CD4-positive, alpha-beta T cell treated with Interferon alpha-2 for 1 hour (primary cell): ENCODE measurements at places on chromosomes 5 and 9.
A peak's percentile ranks its signal among the peaks of the same experiment; 100 is the strongest.

DNA sequence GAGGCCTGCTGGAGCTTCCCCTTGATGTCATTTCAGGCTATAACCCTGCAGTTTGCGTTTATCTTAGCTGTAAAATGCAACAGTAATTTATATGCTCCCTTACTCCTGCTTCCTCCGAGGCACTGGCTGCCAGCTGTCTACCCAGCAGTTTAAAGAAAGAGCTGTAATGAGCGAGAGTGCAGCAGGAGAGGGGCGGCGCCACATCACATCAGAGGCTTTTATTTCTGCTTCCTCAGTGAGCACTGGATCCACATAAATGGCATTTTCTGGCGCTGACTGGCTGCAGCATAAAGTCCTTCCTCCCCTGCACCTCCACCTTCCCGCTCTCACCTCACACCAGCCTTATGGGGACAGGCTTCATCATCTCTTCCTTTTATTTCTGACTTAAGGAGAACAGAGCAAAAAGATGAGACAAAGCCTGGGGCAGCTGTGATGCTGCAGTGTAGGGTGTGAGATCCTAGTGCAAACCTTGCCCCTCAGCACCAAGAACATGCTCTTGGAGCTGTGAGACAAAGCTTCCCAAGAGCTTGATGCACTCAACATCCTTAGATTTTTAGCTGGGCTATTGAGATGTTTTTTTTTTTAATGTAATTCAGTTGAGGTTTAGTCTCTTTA lies 829.6 kb upstream of the ZNF608 start:
- DNase-seq: no peak

DNA sequence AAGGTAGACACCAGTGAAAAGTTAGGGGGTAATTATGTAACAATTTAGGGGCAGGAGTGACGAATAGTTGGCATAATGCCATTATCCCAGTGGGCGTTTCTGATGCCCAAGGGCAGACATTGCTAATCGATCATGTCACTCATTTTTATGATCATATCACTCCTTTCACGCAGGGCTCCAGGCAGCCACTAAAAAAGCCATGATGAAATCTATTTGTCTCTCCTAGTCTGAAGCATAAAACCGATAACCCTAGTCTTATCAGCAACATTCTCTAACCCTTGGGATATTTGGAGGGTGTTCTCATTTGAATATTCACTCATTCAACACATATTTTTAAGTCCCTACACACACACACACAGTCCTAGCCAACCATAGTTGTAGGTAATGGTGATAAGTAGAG lies 114.9 kb downstream of the NMUR2 start:
- no peak for DNase-seq

GRCh38 chr5:159894149-159894720 lies 22.0 kb upstream of the ADRA1B start:
- no peak for DNase-seq

GRCh38 chr9:133712221-133713100 lies 25.7 kb downstream of the SARDH start:
- no peak for DNase-seq

DNA sequence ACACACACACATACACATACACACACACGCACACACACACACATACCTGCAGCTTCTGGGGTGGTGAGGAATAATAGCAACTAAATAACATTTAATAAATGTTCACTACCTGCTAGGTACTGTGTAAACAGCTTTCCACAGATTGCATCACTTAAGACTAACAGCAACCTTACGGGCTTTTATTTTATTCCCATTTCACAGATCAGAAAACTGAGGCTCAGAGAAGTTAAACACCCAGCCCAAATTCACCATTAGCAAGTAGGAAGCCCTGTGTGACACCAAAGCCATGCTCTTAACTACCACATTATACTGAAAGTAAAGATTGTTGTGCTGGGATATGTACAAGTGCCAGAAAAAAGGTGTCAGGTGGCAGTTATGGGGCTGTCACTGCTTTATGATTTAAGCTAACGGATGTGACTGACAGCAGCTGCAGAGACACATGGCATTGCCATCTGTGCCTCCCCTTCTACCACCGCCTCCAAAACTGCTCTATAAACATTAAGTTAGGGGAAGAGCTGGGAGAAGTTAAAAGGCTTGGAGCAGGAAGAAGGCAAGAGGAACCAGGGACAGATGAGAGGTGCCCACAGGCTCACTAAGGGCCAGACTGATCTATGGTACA lies 13.6 kb downstream of the MTMR12 start:
- DNase-seq: no peak

DNA sequence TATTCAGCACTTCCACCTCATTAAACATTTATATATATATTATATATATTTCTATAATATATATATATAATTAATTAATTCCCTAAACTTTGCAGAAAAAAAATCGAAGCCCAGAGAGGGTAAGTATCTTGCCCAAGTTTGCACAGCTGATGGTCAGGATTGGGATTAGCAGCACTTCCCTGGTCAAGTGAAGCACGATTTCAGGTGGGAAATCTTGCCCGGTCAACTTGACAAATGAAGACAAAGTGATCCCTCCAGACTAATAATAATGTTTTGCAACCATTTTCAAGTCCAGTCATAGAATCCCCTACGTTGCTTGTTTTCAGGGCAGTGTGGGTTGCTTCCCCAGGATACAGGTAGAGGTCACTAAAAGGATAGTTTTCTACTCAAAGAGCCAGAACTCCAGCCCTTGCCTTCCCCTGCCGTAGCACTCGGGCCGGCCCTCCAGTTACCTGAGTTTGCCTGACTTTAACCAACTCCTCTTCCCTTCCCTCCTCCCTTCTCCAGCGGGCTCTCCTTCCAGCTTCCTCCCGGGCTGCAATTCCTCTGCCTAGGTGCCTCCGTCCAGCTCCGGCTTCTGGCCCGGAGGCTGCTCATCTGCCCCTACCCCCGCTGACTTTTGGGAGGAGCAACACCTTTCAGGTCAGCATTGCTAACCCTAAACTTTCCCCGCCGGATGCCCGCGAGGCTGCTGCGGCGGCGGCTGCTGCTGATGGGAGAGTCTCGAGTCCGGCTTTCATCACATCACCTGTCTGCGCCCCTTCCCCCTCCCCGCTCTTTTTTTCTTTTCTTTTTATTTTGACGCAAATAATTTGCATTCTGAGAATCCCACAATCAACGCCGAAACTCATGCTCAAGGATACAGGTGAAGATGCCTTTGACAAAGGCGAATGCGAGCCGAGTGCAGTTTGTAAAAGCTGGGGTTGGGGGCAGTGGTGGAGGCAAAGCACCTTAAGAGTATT lies 930 bp downstream of the PRLR start:
- DNase-seq: no peak

DNA sequence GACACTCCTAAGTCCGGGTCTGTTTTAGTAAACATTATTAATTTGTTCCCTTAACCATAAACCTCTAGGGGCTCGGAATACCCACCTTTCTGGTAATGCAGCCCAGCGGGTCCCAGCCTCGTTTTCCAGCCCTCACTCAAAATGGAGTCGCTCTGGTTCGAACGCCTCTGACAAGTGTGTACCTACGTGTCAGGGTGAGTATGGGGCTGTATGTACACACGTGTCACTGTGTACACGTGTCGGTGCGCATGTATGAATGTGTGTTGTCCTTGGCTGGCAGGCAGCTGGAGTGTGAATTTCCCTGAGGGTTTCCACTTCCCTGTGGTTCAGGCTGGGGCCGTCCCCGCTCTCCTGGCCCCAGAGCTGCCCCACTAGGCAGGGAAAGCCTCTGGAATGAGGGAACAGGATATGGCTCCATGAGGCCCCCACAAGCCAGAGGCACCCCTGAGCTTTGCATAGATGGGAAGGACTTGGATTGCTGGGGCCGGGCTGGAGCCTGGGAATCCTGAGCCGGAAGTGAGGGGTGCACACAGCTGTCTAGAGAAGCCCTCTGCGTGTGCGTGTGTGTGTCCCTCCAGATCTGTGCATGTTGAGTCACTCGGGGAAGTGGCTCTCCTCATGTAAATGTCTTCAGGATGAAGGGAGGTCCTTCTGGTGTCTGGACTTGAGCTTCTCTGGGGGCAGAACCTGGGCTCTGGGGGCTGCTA lies 160.8 kb upstream of the IER5L start:
- no peak for DNase-seq

GRCh38 chr9:128001779-128002298 lies 21.1 kb upstream of the EEIG1 start:
- no peak for DNase-seq

DNA sequence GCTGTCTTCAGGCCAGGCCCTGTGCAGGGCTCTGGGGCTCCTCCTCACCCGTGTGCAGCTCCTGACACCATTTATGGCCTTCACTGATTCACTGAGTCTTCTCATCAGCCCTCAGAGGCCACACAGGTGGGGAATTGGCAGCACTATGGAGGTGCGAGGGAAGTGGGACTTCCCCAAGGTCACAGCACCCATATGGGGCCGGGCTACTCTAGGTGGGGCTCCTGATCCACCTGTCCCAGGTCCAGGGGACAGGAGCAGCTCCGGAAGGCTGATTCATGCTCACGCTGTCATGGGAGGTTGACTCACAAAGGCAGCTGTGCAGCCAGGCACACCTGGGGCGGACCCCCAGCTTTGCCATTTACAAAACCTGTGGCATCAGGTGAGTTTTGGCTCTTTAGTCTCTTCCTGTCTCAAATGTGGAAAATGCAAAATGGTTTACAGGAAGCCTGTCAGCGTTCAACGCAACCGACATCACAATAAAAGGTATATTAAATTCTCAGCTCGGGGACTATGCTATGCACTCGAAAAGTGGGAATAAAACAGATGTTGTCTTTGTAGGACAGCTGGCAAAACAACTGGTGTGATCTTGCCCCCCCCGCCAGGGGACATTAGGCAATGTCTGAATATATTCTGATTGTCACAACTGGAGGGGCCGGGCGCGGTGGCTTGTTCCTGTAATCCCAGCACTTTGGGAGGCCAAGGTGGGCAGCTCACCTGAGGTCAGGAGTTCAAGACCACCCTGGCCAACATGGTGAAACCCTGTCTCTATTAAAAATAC lies 15.0 kb downstream of the NAIF1 start:
- DNase-seq: no peak

- no peak for DNase-seq
Observed at GRCh38 chr9:137385061-137385655, 37.8 kb downstream of the EXD3 start.

DNA sequence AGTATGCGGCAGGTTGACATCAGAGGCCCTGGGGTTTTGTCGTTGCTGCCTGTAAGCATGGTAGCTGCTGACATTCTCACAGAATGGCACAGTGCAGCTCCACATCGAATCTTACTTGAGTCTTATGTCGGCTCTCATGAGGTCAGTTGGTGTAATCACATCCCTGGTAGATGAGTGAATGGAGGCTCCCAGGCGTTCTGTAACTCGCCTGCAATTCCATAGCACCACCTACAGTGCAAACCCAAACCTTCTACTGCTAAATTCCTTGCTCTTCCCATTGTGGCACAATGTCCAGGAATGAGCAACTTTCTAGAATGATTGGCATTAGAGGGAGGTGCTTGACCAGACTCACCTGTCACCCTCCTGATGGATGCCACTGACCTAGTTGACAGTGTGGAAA lies 578.4 kb downstream of the CCDC171 start:
- no peak for DNase-seq

- no peak for DNase-seq
Observed at GRCh38 chr5:33322632-33323031, 118.1 kb upstream of the TARS1 start.

DNA sequence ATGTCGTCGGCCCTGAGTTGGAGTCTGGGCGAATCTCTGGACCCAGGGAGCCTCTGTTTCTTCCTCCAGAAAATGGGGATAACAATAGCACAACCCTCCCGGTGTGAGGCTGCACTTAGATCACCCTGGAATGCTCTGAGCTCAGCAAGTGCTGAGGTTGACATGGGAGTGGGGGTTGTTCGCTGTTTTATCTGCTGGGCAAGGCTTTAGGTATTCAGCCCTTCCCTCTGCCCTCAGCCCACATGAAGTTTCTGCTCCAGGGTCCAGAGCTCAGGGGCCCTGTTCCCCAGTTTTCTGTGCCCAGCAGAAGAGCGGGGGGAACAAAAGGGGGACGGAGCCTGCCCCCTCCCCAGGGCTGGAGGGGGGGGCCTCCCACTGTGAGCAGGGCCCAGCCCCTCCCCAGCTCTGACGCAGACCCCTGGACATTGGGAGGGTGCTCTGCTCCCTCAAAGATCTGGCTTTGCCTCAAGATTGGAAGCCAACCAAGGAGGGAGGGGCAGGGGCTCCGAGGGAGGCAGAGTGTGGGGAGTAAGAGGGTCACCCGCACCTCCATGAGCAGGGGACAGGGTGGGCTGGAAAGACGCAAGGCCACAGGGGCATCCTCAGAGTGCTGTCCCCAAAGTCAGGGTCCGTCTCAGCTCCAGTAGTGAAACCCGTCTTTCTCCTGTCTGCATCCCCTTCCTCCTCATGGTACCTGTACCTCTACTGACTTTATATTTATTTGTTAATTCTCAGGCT lies 215.6 kb downstream of the C9orf50 start:
- no peak for DNase-seq

GRCh38 chr5:53815471-53815870 lies 255.0 kb downstream of the NDUFS4 start:
- DNase-seq: no peak

DNA sequence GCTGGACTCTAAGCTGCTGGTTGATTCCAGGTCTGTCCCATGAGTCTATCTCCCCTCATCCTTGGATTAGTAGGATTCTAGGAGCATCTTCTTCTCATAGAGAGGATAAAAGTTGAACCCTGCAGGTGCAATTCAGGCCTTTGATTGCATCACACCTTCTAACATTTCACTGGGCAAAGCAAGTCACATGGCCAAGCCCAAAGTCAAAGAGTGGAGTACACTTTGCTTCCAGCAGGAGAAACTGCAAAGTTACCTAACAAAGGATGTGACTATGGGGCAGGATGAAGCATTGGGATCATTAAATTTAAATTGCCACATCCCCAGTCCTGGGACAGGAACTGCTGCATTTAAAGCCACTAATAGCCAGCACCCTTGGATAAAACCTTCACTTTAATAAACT lies 51.0 kb upstream of the EGFLAM start:
- DNase-seq: no peak

GRCh38 chr5:29001666-29002065 lies 1963.3 kb upstream of the CDH9 start:
- DNase-seq: no peak

- DNase-seq: peak; percentile 4
Observed at GRCh38 chr9:123929177-123929869, 603 bp downstream of the DENND1A start.
